ENCODE measurements at places on chromosomes 2 and 18.

DNA sequence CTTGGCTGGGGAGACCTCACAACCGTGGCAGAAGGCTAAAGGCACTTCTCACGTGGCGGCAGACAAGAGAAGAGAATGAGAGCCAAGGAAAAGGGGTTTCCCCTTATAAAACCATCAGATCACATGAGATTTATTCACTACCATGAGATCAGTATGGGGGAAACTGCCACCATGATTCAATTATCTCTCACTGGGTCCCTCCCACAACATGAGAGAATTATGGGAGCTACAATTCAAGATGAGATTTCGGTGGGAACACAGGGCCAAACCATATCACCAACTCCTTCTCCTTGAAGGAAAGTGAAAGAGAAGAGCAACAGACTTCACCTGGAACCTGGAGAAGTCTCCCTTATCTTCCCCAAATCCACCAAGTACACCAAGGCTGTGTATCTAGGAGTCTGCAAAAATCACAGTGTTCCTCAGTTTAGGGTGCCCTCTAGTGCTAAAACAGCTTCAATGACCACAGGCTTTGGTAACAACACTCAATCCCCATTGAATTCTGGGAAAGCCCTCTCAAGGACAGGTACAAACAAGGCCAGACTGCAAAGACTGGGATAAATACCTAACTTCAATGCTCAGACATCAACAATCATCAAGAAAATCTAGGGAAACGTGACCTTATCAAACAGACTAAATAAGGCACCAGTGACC, 148.8 kb upstream of the SRD5A2 start:
- peak; percentile 68 for DNase-seq

DNA sequence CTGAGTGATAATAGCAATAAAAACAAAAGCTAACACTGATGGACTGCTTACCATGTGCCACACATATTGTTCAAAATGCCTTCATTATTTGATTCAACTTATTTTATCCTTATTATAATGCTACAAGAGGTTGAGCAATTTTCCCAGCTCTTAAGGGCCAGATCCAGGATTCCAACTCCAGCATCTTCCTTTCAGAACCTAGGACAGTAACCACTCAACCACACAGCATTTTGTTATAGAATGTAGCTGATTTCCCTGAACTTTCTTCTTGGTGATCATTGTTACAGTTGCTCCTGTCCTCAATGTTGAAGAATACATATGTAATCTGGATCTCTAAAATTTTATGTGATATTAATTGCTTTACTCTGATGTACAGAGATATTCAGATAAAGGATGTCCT, 341.7 kb downstream of the PIK3C3 start:
- DNase-seq, result peak; percentile 13

- DNase-seq, result peak; percentile 57
Observed at GRCh38 chr18:51110073-51110797, 80.2 kb downstream of the SMAD4 start.

DNA sequence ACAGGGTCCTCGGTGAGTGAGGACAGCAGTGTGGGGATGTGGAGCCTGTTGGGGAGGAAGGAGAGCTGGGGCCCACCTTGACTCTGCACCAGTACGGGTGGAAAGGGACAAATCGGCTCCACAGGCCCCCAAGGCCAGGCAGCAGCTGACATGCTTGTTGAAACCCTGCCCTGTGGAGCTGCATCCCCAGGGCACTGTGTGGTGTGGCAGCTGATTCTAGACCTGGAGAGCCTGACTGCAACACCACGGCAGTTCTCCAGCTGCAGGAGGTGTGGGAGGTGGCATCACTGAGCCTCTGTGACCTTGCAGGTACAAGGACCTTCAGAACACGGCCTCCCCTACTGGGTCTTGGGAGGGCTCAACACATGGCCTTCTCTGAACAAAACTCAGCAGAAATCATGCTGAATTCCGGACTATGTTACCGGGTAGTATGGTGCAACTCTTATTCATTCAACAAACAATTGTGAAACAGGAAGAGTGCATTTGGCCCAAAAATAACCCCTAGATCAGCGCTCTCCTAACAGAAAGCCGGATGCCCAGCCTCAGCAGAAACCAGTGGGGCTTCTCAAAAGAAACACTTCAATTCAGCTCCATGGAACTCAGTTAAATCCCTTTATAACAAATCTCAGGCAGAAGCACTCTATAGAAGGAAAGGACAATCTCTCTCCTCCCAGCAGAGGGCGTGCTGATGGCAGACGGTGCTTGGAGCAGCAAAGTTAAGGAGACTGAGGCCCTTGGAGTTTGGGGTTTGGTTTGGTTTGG, 104.4 kb upstream of the SALL3 start:
- peak; percentile 27 for DNase-seq

DNA sequence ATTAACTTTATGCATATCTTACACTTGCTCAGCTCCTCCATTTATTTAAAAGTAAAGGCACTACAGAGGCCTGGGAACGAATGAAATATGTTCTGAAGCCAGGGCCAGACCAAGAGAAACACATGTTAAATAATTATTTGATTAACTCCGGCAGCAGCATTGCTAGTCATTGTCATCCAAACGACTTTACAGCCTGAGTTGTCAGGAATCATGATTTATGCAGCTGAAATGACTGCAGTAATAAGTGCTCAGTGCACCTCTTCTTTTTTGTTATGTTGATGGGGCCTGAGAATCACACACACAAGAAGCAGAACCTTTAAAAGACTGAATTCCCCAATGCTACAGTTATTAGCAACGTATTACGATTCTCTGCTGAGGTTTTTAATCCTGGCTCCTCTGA, 58.9 kb downstream of the EPHA4 start:
- no peak for DNase-seq

GRCh38 chr2:161090411-161090810, 69.8 kb upstream of the TANK start:
- DNase-seq, result no peak

DNA sequence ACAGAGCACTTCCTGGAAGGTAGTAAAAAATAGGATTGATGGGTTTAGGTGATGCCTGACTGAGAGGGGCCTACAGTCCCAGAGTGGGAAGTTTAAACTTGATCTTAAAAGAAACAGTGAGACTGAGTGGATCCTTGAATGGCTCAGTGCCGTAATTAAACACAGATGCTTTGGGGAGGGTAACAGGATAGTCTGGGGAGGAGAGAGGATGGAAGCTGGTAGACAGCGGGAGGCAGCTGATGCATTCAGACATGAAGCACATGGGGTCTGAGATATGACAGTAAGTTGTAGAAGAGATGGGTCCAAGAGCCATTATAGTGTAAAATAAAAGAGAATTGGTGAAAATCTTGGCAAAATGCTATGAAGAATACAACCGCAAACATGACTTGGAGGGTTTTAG, 54.4 kb downstream of the AOX1 start:
- no peak for DNase-seq

DNA sequence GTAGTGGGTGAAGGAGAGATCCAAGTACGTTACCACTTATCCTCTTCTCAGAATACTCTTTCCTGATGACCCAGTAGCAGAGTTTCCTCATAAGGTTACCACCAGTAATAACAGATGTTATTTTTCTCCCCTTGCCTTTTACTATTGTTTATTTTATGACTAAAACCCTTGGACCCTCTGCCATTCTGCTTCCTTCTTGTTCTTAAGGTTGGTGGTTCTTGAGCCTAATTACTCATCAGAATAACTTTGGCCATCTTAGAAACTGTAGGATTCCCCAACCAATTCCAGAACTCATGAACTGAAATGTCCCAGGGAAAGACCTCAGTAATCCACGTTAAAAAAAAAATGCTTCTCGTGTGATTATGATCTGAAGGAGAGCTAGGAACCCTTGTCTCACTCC, 64.9 kb downstream of the CHST9 start:
- DNase-seq, result peak; percentile 48

Data from MCF 10A (cell line).